ENCODE measurements at places on chromosomes 13 and 19.

GRCh38 chr19:582497-583197 lies 7.0 kb upstream of the HCN2 start:
- DNase-seq = no peak

GRCh38 chr19:49421039-49421877 lies 2.0 kb downstream of the PTH2 start:
- DNase-seq = no peak

- DNase-seq = no peak
Measured at GRCh38 chr19:49924004-49924880, 4.8 kb upstream of the ATF5 start.

DNA sequence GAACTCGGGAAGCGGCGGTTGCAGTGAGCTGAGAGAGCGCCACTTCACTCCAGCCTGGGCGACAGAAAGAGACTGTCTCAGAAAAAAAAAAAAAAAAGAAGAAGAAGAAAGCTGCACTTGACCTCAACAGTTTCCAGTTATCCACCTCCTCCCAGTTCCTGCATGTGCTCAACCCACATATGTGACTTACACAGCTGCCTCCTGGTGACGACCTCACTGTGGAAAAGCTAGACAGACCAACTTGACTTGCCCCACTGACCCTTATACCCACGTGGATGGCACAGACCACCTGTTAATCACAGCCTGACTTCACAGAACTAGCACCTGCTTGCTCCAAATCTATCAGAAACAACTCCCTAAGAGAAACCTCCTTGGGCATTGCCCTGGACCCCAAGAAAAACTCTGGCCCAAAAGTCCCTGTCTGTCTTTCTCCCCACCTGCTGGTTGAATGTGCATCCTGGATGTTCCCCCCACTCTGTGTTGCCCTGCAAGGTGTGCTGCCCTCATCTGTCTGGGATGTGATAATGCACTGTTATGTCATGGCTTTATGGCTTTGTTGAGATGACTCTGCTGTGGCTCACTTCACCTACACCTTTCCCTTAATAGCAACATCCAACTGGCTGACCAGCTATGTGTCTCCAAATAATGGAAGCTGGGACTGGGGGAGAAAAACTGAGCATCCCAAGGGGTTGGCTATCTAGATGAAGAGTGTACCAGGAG lies 2.8 kb downstream of the ZNF20 start:
- DNase-seq = no peak

GRCh38 chr13:44221657-44222056 lies 152.0 kb upstream of the SERP2 start:
- DNase-seq = no peak

- peak; percentile 85 for DNase-seq
Measured at GRCh38 chr19:54141356-54141755, 3.8 kb downstream of the CNOT3 start.

DNA sequence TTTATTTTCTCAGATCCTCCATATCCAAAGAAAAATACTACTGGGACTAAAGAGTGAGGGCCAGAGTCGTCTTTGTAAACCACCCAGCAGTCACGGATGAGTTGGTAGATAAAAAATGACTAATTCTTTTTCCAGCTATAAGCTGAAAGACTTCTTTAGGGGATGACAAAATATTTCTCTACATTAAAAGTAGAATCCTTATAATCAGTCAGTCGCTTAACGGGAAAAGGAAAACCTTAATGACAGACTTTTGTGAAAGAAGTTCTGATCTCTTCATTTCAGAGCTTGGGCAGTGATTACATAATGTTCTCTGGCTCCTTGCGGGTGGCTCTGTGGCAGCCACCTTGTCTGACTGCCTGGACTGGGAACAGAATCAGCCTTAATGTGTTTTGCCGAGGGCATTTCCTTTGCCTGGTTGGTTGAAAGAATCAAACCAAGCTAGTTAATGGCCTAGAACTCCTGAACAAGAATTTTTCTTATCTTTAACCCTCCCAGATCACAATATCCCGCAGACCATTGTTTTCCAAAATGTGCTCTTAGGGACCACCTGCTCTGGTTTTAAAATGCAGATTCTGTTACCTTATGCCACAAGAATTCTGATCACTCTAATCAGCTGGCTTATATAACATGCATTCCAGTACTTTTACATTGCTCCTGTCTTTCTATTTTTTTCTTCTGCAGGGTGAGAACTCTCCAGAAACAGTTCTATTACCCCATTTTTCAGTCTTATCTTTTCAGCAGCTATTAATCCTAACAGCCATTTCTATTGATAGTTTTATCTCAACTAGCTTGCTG lies 2.5 kb downstream of the ITM2B start:
- DNase-seq = peak; percentile 7

- no peak for DNase-seq
Measured at GRCh38 chr13:45704211-45704739, 2.2 kb downstream of the CBY2 start.

- no peak for DNase-seq
Measured at GRCh38 chr19:1382250-1382649, 1.5 kb upstream of the NDUFS7 start.

- no peak for DNase-seq
Measured at GRCh38 chr19:47236072-47236675, 5.2 kb upstream of the BBC3 start.

GRCh38 chr19:48443256-48443655 lies 2.5 kb upstream of the GRWD1 start:
- DNase-seq = no peak

- DNase-seq = no peak
Measured at GRCh38 chr13:93861818-93862217, 617.7 kb downstream of the DCT start.

DNA sequence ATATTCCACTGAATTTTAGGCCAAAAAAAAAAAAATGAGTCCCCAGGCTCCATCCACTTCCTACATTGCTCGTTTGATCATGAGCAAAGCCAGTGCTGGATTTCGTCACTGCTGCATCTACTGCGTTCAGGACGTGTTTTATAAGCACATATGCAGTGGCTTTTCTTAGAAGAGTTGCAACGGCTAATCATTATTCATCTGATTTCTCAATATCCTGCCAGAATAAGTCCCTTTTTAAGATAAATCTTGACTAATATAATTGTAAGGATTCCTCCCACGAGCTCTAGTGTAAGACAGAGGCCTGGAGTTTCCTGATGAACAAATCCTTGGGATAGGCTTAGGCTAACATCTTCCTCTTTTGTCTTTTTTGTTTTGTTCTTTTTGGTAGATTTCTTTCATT lies 19.5 kb downstream of the FAM124A start:
- no peak for DNase-seq
